ENCODE measurements at places on chromosomes 12 and 14.

- DNase-seq, result no peak
These were observed 10.7 kb downstream of the CMKLR1 start for GRCh38 chr12:108328420-108328819.

DNA sequence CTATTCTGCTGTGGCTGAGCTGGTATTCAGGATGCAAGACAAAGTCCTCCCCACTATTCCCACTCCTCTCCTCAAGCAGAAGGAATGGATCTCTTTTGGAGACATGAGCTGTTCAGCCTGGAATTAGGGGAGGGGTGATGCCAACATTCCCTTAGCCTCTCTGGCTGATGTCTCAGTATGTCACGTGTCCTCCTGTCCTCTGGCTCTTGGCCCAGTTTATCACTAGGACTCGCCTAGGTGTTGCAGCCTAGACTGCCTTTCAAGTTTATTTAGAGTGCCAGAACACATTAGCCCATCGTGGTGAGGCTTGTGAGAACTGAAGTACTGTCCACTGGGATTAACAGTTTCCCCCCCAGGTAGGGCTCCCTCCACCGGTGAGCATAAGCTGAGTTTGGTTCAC, 239.9 kb upstream of the MIS18BP1 start:
- DNase-seq, result no peak

DNA sequence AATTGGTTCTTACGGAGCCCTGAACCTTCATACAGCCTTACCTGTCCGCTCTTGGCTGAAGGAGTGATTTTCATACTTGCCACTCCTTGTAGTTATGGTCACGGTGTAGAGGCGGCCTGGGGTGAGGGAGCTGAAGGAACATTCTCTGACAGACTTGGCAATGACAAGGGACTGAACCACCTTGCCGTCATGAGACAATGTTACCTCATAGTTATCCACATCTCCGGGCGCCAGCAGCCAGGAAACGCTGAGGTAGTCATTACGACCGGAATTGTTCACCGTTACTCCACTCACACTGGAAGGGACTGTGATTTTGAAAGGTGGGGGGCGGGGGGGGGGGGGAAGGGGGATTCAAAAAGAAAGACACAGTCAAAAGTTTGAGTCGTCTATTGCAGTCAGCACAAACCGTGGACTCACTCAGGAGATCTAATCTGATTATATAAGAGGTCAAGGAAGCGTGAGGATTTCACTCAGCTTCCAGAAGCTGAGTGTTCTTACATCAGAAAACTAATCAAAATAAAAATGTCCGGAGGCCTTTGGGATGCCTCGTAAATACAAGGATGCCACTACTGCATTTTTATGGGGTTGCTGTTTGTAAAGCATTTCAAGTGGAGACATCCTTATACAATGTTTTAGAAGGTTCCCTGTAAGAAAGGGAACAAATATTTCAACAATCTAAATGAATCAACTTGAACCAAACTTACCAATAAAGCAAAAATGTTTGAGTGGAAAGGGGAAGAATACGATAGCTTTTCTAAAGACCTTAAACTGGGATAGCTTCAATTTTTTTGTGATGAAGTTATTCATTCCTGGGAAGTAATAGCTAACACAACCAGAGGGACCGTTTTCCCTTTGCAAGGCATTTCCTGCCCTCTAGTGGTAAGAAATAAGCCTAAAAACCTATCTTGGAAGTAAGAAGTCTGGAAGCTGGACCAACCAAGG, 60.6 kb downstream of the PTPRB start:
- DNase-seq, result peak; percentile 56

- no peak for DNase-seq
These were observed 6.0 kb upstream of the IRF9 start for GRCh38 chr14:24155100-24155499.

- DNase-seq, result no peak
These were observed 3.4 kb upstream of the CDH24 start for GRCh38 chr14:23060536-23061260.

DNA sequence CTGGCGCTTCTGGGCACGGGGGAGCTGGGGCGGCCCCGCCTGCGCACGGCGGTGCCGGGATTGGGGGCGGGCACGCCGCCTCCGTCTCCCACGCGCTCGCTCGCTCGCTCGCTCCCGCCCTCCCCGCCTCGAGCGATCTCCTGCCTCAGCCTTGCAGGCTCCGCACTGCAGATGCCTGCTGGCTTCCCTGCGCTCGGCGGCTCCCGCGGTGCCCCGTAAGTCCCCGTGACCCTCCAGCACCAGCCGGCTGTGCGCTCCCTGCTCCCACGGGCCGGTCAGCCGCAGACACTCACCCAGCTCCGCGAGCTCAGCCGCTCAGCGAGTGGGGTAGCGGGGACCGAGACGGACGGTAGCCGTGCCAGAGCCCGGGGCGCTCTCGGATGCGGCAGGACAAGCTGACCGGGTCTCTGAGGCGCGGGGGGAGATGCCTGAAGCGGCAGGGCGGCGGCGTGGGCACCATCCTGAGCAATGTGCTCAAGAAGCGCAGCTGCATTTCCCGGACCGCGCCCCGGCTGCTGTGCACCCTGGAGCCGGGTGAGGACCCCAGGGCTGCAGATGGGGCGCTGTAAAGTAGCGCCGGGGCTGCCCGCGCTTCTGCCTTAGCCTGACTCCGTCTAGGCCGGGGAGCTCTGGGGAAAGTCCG, at the start of gene TBC1D30:
Gene TBC1D30, plus strand, starts transcription at position 148 of the 643 bp plus-strand sequence. Its CDS starts 233 bp downstream, at position 381.
- DNase-seq, result no peak

GRCh38 chr14:41749429-41749828, 142.8 kb downstream of the LRFN5 start:
- DNase-seq, result peak; percentile 54

DNA sequence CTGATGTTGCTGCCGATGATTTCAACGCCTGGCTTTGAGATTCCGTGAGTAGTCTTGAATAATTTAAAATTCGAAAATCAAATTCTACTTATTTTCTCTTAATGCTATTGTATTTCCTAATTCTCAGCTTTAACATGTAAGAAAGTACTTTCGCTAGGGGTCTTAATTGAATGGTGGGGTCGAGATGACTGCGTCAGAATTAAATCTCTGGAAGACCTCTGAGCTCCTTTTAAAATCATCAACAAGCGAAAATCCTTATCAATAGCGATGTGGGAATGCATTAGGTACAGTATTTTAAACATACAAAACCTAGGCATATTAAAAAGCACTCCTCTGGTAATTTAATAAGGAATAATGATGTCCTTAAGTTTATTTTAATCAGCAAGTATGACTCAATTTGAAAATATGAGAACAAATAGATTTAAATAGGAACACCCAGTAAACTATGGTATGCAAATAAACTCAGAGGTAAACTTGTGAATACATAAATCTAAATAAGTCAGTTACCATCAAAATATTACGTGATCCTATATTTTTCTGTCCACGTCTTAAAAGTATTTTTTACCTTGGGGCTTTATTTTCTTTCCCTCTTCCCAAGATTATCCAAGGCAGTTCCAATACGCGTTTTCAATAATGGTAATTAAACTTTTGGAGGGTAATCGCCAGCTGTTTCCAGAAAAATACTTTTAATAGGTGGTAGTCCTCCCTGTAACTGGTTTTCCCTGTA, 1.4 kb downstream of the FOXA1 start:
- no peak for DNase-seq

GRCh38 chr12:53811606-53812005, 59.8 kb upstream of the CISTR start:
- no peak for DNase-seq

DNA sequence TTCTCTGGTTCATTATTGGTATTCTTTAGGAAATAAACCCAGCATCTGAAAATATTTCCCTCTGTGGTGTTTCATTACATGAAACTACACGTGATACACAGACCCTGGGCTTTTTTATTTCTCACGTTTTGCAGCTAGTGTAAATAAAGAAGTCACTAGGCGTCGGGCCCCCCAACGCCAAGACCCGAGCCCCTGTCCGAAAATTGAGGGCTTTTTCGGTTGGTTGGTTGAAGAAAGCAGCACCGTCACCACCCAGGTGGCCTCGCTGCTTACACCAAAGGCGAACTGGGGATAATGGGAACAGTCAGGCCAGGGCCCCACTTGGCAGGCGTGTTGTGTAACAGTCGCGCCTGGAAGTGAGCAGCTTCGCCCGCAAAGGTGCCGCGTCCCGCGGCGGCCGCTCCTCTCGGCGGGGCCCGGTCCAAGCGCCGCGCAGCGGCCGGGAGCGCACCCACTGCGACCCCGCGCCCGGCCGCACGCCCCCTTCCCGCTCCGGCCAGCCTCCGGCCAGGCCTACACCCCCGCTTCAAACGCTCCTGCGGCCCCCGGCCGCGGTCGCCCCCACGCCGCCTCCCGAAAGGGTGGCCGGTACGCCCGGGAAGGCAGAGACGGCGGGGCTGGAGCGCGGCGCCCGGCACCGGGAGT, 1.2 kb downstream of the DUSP16 start:
- DNase-seq, result peak; percentile 67

GRCh38 chr12:89968151-89968700, 259.6 kb upstream of the ATP2B1 start:
- DNase-seq, result no peak

- no peak for DNase-seq
These were observed 13.8 kb downstream of the ASCL4 start for GRCh38 chr12:107788281-107788680.

DNA sequence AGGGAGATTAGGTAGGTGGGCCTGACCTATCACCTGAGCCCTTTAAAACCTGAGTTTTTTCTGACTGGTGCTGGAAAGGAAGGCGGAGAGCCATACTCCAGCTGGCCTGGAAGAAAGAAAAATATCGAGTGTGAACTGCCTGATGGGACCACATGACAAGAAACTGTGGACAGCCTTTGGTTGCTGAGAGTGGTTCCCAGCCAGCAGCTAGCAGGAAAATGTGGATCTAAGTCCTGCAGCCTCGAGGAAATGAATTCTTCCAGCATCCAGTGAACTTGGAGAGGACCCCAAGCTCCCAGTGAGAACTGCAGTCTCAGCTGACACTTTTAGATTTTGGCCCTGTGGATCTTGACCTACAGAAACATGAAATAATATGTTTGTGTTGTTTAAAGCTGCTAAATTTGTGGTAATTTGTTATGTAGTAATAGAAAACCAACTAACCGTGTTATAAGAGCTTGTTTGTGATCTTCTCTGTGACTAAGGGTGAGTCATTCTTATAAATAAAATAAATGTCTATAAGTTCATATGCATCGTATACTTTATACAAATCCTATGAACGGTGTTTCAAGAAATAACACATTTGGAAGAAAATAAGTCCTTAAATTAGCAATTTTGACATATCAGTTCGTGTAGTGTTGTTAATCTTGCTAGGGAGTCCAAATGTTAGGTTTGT, 359.6 kb downstream of the BMP4 start:
- DNase-seq, result no peak

DNA sequence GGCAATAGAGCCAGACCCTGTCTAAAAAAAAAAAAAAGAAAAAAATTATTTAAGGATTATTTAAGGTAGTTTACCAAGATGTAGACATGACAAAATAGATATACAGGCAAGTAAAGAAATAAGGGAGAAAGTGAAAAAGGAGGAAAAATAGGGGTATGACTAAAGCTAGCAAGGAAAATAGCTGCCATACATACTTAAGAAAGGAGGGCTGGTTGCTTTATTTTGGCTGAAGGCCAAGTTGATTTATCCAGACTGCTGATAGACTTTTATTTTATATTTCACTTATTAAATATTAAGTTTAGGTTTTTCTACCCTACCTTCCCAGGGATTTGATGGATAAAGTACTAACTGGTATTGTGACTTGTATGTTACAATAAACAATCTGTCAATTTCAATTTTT, 8.3 kb upstream of the AEBP2 start:
- no peak for DNase-seq

DNA sequence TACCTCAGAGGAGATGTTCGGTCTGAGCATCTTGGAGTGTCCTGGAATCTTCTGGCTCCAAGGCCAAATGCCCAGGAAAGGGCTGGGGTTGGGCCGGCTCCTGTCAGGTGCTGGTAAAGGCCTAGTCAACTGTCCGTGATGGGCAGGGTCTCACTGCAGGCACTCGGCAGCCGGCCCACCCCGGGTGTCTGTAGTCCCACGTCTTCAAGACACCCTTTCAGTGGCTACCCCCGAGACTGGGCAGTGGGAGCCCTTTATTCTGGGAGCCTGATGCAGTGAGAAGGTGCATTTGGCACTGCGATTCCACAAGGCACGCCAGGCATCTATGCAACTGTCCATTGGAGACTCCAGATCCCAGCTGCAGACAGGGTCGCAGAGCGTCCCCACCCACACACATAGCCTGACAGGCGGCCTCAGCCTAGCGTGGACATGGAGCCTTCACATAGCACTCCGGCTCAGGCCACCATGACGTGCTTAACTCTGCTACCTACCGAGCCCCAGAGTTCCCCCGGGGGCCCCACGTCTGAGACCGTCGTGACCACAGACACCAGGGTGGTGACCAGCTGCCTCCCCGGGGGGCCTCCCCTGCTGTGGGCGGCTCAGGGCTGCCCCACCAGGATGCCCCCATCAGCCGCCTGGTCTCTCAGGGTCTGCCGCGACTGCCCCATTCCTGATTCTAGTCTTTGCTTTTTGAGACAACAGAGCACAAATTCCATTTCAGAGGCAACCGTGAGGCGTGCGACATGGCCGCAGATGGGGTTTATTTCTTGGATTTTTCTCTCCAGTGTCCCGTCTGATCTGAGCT, 331.8 kb upstream of the SFSWAP start:
- no peak for DNase-seq

DNA sequence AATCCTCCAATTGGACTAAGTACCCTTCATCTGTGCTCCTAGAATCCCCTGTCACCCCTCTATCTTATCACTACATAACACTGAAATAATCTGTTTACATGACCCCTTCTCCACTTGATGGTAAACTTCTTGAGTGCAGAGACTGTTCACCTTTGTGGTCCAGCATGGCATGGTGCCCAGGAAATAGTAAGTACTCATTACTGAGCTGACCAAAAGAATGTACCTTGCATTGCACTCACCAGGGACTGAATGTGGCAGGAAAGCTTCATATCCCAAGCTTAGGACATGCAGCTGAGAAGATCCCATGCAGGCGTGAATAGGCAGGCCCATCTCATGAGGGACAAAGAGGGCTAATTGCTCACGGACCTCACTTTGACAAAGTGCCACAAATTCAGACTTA, 1.4 kb upstream of the GARIN2 start:
- DNase-seq, result no peak

DNA sequence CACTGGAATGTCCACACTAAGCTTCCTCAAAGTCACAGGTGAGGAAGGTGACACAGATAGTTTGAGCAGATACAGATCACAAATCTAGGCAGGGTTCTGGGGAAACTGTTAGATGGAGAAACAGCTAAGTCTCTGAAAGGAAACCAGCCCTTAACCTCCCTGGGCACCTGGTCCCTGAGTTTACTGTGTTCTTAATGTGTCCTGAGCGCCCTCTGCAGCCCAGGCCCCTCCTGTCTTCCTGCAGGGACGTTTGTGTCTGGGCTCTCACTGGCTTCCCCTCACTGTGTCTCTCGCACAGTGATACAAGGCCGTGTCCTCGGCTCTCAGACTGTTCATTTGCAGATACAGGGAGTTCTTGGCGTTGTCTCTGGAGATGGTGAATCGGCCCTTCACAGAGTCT, 684.3 kb downstream of the TMEM121 start:
- peak; percentile 22 for DNase-seq

GRCh38 chr14:74510959-74511409, 17.4 kb downstream of the ISCA2 start:
- no peak for DNase-seq

DNA sequence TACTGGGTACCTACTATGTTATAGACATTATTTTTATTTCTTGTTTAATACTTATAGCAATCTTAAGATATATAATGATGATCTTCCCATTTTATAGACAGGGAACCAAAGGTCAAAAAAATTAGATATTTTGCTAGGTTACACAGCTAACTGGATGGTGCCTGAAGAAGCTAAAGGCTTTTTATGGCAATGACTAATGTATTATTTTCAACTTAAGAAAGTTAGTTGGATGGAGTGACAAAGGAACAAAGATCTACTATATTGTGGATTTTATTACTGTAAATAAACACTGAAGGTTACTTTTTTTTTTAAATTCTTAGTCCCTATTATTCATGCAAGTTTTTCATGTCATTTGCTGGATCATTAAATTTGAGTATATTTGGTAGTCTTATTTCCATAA, 227.9 kb downstream of the GPHN start:
- DNase-seq, result no peak
